Fibroblast of pulmonary artery (primary cell): ENCODE measurements at places on chromosomes 2 and 18.

DNA sequence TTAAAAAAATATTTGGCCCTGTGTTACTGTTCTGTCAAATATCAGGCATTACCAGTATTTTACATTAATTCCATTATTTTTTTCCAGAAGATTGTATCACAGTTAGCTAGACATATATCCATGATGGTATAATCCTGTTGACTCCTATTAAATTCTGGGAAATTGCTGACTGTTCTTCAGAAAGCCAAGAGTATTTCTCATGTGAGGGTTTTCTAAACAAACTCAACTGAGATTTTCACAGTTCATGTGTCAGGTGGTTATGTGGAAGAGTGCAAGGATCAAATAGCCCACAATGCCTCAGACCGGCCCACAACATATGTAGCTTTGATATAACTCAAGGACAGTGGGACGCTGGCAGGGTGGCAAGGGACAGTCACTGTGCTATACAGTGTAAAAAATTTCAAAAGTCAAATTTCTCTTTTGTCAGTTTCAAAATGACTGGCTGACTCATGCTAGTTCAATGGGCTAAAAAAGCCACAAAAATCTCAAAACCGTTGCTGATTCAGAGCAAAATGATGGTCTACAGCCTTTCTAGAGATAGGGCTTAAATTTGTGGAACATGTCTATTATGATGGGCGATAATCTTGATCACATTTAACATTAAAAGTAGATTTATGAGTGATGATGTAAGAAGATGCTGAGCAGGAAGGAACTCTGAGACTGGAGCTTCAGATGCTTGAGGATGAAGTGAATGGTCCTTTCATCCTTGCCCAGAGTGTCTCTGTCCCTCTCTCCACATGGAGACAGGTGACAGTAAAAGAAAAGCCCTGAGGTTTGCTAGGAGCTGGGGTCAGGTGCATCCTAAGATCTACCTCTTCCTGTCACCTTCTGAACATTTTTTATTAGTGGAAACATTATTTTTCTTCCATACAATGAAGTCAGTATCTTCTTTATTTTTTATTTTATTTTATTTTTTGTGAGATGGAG, 175.8 kb upstream of the PIEZO2 start:
- peak; percentile 71 for DNase-seq

DNA sequence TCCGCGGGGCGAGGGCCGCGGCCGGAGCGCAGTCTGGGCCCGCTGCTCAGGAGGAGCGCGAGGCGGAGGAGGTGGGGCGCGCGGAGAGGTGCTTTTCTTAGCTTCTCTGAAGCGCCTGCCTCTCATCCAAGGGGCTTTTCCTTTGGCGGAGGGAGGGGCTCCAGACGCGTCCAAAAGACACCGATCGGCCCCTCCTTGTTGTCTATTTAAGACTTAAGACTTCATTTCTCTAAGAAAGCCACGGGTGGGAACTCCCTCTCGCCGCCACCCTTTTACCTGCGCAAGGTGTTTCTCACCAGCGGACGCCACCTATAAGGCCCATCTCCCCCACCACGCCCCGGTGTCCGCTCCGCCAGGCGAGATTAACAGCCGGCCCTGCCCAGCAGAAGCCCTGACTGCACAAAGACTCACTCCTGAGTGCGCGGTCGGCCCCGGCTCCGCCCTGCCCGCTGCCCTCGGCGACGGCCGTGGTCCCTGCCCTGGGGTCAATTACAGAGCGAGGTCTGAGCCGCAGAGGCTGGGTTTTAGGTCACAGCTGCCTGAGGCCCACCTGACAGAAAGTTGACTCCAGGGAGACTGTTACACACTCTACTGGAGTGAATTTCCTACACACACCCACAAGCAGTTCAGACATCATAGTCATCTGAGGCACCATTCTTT, at the start of gene DSC2:
Gene DSC2 (minus strand): TSS at position 397 of the 660 bp plus-strand sequence. CDS start 450 bp downstream, outside the sequence.
- DNase-seq: no peak

DNA sequence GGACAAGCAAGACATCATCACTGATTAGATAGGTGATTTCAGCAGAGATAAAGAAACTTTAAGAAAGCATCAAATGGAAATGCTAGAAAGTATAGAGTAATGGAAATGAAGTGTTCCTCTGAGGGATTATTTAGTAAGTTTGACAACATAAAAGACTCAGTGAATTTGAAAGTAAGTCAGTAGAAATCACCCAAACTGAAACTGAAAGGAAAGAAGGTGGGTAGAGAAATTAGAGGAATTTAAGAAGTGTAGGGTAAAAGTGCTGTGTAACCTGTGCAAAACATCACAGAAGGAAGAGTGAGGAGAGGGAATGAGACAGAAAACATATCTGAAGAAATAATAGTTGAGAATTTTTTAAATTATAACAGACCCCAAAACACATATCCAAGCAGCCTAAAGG, 343.1 kb downstream of the CBLN2 start:
- no peak for DNase-seq

GRCh38 chr2:172624996-172625395, 69.1 kb downstream of the PDK1 start:
- no peak for DNase-seq

GRCh38 chr2:12697617-12698016, 19.1 kb upstream of the TRIB2 start:
- DNase-seq: no peak

DNA sequence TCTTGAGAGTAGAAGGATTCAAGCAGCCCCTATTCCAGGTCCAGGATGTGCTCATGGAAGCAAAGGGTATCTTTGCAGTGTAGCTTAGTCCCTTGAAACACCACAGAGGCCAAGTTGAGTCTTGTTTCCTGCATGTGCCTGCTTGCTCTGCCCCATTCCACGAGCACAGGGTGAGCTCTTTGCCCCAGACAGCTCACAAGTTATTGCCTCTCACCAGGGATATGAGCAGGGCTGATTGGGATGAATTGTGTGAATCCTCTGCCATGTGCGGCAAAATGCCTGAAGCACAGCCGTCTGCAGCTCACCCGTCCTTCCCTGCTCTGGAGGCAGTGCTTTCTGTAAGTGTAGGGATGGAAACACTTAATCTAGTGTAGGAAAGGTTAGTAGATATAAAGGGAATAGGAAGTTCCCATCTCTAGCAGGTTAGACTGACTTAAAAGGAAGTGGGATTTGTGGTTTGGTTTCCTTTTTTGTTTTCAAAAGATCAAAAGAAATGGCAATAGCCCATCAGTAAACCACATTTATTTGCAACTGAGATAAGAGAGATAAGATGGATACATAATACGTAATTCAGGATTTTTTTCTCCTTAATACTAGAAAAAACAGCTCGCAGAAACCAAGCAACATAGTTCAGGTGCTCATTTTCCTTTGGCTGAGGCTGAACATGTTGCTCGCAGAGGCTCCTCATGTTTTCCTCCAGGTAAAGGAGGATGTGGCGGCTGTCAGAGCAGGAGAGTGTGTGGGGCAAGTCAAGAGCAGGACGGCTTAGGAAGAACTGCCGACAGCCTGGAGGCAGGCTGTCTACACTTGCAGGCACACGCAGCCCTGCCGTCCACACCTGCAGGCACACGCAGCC, 41.4 kb downstream of the TMEM182 start:
- DNase-seq: no peak

DNA sequence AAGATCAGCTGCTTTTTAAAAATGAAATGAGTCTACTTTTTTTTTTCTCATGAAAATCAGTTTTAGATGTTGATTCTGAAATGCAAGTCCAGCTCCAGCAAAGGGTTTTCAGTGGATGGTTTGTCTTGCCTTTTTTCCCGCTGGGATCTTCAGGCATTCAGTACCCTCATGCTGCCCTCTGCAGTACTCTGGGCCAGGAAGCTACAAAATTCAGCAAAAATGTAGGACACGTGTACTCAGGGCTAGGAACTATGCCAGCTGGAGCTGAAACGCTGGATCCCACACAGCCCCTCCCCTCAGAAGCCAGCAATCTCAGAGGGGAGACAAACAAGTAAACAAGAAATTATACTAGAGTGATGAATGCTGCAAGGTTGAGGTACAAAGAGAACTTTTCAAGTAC, 97.3 kb downstream of the MMADHC start:
- DNase-seq: peak; percentile 10

DNA sequence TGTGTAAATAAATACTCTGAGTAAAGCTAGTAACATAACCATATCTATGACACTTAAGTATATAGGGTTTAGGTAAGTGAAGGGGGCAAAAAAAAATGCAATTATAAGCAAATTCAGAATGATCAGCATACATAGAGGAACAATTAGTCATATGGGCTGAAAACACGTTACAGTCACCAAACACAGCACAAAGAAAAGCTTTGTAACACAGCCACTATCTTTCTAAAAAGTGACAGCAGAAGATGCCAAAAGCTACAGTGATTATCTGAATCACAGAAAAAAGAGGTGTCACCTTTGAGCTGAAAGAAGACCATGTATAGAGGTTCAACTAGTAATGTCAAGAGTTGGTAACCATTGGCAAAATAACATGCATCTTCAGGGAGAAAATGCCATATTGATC, 115.5 kb downstream of the ERBB4 start:
- no peak for DNase-seq

DNA sequence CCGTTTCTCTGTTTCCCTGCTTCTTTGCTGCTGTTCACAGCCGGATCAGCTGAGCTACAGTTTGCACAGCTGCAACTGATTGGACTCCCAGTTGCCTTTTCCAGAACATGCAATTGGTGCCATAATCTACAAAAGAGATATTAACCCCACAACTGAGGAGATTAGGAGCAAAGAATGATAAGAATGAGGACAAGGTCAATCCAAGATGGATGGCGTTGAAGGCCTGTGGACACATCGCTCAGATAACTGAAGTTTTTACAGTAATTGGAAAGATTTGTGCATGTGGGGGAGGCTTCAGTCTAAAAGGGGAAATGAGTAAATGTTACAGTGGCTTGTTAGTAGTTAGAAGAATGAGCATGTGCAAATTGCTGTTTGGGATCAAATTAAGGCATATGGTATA, 263.2 kb downstream of the TGIF1 start:
- peak; percentile 45 for DNase-seq

DNA sequence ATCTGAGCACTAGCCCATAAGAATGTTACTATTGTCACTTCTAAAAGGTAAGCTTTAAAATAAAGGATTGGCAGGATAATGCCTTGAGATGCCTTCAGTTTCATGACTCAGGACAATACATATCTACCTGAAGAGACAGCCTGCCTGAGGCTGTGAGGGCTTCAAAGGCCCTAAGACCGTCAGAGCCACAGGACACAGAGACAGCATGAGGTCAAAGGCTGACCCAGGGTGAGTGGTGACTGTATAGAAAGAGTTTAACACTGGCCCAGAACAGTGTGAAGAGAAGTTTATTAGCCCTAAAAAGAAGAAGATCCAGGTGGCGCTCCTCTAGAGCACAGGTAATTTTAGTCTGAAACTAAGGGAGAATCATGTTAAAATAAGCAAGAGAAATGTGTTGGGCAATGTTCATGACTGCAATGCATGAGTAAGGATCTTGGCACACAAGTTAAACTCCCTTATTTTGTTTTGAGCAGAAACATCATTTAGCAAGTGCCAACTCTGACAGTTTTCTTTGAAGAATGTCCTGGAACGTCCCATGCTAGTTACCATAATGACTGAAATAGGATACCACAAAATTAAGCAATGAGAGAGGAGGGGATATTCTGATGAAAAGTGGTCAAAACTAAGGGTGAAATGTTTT, 78.1 kb upstream of the FAM110C start:
- DNase-seq: no peak

GRCh38 chr2:71610671-71611070, 157.3 kb downstream of the DYSF start:
- DNase-seq: no peak

DNA sequence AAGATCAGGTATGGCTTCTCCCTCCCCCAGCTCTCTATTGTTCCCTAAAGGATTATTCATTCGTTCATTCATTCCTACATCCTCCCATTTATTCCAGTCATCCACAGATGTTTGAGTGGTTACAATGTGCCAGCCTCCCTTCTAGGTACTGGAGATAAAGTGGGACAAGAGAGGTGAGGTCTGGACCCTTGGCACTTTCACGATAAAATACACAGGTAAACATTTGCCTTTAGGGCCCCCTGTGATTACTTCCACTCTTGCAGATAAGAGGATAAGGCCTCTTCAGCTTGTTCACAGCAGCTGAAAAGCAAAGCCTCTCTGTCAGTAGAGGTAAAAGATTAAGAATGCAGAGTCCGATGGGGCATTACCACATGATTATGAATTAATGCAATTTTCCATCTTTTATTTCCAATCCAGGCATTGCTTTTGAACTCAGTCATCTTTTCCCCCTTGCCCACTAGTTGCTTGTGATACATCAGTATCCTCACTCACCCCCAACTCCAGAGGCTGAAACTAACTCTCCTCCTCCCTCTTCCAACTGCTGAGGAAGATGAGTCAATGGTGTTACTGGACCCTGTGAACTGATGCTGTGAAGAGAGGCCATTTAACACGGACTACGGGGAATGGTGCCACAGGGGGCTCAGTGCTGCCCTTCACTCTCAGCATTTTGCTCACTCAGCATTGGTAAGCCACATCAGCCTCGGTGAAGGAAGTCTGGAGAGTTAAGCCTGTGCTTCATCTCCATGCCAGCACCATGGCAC, 1.1 kb upstream of the DPP4 start:
- DNase-seq: no peak

- peak; percentile 88 for DNase-seq
These were observed 1077.9 kb upstream of the ZEB2 start for GRCh38 chr2:145597809-145598208.

DNA sequence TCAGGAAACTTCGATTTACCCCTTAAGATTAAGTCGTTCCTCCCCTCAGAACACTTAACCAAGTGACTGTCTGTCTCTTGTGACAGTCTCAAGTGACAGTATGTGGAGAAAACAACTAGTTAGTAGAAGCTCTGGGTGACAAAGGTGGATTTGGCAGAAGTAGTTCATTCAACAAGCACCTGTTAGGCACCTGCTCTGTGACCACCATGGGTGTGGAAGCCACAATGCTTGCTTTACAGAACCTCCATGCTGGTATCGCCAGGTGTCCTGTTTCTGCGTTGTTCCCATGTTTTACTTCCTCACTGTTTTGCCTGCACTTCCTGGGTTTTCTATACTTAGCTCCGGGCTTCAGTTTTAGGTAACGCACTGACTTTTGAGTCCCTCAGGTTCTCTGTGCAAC, 337.4 kb upstream of the DCC start:
- no peak for DNase-seq

- no peak for DNase-seq
These were observed 189.6 kb downstream of the GALNT1 start for GRCh38 chr18:35771172-35771571.
